ENCODE measurements at places on chromosomes 4 and X. TPM values are rescaled to one million over a fixed set of nuclear protein-coding genes. Genes with fewer than 3 reads are reported as not detected.

Gene CTSO
- total RNA-seq: 5.3 TPM

Gene CENPVL1
- not detected for total RNA-seq

Gene CDS1
- total RNA-seq: 0.53 TPM

Gene FAM236C
- not detected for total RNA-seq

Gene USP26
- not detected for total RNA-seq

Gene LRCH2
- not detected for total RNA-seq

Gene SLC4A4
- total RNA-seq: 3.1 TPM

All from activated CD4-positive, alpha-beta memory T cell treated with anti-CD3 and anti-CD28 coated beads, Interleukin-2, amount 10 ng/mL, durations not matched to agents 7 days and 5 days (primary cell).